ENCODE measurements at places on chromosomes 5 and 9. TPM values are rescaled to one million over a fixed set of nuclear protein-coding genes. Genes with fewer than 3 reads are reported as not detected.

DNA sequence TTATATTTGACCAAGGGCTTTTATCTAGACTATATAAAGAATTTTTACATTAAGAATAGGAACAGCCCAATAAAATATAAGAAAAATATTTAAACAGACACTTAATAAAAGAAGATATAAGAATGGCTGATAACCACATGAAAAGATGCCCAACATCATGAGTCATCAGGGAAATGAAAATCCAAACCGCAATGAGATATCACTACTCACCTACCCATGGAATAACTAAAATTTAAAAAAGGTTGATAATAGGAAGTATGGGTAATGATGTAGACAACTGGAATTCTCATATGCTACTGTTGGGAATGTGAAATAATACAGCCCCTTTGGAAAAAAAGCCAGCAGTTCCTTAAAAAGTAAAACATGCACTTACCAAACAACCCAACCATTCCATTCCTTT lies 206.9 kb upstream of the PCSK5 start:
- no peak for DNase-seq

DNA sequence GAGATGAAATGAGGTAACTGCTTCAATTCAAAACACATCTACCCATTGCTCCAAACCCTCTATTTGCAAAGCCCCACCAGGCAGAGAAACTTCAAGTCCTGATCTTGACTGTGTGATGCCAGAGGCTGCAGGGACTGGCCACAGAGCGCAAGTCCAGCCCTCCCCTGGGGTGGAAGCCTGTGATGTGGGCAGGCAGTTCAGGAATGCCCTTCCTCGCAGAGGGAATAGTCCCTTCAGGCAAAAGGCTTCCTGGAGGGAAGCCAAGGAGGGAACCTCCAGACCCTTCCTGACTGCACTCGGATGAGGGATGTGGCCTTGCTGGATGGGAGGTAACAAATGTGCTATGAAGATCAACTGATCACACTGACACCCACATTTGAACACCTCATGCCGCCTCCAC lies 131.2 kb downstream of the SLIT3 start:
- DNase-seq: no peak

- DNase-seq: no peak
Measured at GRCh38 chr5:142023836-142024235, 11.0 kb upstream of the GNPDA1 start.

GRCh38 chr5:60668686-60669304 lies 31.2 kb downstream of the DEPDC1B start:
- DNase-seq: no peak

- DNase-seq: no peak
Measured at GRCh38 chr5:72214168-72214567, 105.9 kb downstream of the MRPS27 start.

The TSSK1B gene
- total RNA-seq: not detected

GRCh38 chr5:41835645-41836044 lies 34.6 kb downstream of the OXCT1 start:
- no peak for DNase-seq

The CCL28 gene
- total RNA-seq: 15.8 TPM

DNA sequence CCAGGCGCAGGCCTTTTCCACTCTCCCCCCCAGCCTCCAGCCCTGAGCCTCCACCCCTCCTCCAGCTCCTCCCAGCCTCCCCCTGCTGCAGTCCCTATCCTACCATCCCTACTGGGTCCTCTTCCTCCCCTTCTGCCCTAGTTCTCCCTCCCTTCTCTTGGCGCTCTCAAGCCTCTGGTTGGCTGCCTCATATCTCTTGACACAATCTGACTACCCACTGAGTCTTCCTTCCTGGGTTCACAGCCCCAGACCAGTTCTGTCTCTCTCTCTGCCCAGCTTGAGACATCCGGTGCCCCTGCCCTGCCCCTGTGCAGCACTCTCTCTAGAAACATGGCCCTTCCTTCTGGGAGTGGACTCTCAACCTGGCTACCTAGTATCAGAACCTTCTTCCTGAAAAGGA lies 76.2 kb downstream of the TSPAN17 start:
- DNase-seq: no peak

DNA sequence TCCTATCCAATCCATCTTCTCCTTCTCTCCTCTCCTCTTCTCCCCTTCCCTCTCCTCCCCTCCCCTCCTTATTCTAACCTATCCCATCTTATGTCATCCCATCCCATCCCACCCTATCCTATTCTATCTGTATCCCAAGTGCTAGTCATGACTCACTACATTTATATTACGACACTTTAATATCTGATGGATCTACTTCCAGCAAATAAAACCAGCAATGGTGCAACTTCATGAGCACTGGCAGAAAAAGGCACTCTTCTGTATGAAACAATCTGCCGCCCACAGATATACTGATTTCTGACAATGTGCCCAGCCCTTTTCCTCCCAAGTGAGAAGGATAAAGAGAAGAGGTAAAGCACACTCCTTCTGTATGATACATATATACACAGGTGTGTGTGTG lies 86.6 kb upstream of the ANKH start:
- DNase-seq: no peak

The GRXCR2 gene
- total RNA-seq: not detected

- no peak for DNase-seq
Measured at GRCh38 chr9:35273591-35273990, 111.8 kb downstream of the UNC13B start.
